ENCODE measurements at places on chromosomes 2 and 18.

- DNase-seq = no peak
Observed at GRCh38 chr18:44098551-44099098, 582.1 kb upstream of the SETBP1 start.

- DNase-seq = no peak
Observed at GRCh38 chr2:234716271-234716670, 219.4 kb upstream of the ARL4C start.

DNA sequence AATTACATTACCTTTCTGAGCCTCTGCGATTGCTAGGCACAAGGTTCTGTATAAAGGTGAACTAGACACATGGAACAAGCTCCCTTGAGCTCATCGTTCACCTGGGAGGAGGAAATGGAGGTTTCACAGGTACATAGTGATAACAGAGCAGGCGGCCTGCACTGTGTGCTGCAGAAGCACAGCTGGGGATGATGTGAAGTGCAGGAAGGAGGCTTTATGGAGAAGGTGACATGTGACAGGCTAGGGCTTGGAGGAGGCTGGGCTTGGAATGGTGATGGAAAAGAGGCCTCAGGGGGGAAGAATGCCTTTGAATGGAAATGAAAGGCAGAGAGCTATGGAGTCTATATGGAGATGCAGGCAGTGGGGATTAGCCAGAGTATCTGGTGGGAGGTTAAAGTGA, 22.9 kb downstream of the MARCHF4 start:
- DNase-seq = no peak

DNA sequence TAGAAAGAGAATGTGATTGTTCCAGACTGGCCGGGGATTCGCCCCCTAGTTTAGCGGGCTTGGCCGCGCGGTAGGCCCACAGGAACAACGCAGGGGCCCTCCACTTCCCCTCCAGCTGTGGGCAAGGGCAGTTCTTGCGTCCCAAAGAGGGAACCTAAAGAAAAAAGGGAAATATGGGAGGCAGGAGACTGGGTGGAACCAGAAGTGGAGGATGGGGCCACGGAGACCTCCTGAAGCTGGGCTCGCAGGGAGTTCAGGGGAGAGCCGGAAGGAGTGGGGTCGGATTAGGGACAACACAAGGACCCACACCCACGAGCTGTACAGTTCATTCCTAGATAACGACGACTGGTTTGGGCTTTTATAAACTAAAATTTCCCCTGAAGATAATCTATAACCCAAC, 18.2 kb downstream of the GNLY start:
- no peak for DNase-seq

GRCh38 chr2:31956312-31956711, 54.5 kb downstream of the MEMO1 start:
- DNase-seq = no peak

DNA sequence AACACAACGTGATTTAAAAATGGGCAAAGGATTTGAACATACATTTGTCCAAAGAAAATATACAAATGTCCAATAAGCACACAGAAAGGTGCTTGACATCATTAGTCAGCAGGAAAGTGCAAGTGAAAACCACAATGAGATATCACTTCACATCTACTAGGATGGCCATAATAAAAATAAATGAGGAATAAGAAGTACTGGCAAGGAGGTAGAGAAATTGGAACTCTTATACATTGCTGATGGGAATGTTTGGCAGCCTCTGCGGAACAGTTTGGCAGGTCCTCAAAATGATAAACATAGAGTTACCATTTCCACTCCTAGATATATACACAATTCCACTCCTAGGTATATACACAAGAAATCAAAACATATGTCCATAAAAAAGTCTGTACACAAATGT, 51.0 kb upstream of the PGAP1 start:
- no peak for DNase-seq

- no peak for DNase-seq
Observed at GRCh38 chr2:95014126-95014708, 11.3 kb upstream of the MAL start.

DNA sequence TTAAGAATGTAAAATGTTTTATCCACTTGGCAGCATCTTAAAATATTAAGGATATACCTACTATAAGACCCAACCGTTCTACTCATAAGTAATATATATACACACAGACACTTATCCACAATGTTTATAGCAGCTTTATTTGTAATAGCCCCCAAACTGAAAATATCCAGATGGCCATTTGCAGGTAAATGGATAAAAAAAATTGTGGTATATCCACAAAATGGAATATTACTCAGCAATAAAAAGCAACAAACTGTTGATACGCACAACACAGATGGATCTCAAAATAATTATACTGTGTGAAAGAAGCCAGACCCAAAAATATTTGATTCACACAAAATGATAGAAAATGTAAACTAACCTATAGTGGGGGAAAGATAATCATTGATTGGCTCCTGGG, 122.0 kb downstream of the ARHGAP28 start:
- no peak for DNase-seq

DNA sequence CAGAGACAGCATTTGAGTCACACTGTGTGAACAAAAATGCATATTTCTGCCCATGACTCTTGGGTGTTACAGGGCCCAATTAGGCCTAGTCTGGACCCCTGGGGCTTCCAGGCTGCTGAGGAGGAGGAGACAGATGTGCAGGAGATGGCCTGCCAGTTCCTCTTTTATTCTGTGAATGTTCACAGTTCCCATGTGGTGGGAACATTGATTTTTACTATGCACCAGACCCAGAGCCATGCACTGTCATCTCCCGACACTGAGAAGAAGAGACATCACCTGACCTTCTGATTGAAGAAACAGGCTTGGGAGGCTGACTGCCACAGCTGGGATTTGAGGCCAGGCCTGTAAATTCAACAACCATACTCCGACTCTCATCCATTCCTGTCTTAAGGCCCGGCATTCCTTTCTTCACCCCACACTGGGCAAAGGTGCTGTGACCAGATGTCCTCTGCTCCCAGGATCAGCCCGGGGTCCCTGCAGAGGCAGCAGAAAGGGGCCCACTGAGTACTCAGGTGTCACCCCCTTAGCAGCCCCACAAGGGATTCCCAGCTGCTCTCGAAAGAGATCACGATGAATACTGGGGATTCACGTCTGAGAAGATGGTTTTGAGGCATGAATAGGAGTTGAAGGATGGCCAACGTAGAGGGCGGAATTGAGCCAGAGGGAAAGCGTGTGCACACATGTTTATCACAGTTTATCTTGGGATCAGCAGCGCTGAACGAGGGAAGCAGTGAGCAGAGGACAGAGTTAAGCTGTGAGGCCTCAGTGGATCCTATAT, 3.6 kb upstream of the TFCP2L1 start:
- no peak for DNase-seq

GRCh38 chr18:64972545-64972944, 778.3 kb upstream of the CDH7 start:
- DNase-seq = no peak

- DNase-seq = no peak
Observed at GRCh38 chr2:160667811-160668210, 174.2 kb upstream of the RBMS1 start.

GRCh38 chr2:129757915-129758783, 221.3 kb upstream of the RAB6C start:
- DNase-seq = no peak

GRCh38 chr18:70072678-70073077, 125.0 kb upstream of the CD226 start:
- DNase-seq = no peak

- DNase-seq = no peak
Observed at GRCh38 chr2:91748902-91749301, 3057.4 kb downstream of the RPIA start.

DNA sequence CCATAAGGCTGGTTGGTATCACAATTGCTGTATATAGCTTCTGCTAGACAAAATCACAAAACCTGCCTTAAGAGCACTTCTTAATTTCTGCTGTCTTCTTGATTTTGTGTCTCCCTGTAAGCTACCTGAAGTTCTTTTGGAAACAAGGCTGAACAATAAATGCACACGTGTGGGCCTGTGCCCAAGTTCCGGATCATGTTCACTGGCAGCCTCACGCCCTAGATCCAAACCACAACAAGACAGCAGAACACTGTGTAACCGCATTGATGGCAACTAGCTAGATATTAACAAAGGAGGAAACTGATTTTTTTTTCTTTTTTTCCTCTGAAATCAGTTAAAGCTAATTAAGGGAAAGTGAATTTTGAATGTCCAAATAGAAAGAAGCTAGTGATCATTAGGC, 81.5 kb upstream of the LYPD6B start:
- DNase-seq = no peak

DNA sequence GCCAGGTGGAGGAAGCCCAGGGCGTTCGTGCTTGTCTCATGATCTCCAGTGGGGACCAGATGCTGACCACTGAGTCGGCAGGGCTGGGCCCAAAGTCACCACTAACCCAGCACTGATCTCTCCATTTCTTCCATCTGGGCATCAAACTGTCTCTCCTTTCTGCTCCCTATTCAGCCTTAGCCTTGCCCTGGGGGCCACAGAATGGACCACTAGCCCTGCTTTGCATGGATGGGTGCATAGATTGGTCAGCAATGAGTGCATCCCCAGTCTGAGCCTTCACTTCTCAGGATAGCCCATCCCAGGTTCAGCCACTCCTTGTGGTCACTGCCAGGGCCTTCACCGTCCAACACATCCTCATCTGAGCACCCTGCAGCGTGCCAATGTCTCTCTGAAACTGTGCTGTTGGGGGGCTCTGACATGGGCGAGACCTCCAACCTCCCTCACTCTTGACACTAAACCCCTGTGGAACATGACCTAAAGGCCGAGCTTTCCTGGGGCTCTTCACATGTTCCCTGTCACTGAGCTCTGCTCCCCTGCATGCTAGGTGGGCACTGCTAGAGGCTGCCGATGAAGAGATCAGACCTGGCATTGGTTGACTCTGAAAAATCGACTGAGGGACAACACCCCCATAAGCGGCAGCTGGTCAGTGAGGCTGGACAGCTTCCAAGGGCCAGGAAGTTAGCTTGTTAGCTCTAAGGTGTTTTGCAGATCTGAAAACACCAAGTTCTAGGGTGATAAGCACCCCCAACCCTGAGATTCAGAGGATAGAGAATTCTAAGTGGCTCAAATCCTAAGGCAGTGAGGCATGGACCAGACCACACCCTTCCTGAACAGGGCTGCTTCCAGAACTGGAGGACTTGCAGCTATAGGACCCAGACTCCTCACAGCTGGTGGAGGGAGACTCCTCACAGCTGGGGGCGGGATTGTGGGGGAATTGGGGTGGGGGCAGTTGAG, 61.7 kb downstream of the HS1BP3 start:
- DNase-seq = peak; percentile 17

GRCh38 chr18:6024745-6025248, 129.5 kb upstream of the TMEM200C start:
- DNase-seq = no peak

DNA sequence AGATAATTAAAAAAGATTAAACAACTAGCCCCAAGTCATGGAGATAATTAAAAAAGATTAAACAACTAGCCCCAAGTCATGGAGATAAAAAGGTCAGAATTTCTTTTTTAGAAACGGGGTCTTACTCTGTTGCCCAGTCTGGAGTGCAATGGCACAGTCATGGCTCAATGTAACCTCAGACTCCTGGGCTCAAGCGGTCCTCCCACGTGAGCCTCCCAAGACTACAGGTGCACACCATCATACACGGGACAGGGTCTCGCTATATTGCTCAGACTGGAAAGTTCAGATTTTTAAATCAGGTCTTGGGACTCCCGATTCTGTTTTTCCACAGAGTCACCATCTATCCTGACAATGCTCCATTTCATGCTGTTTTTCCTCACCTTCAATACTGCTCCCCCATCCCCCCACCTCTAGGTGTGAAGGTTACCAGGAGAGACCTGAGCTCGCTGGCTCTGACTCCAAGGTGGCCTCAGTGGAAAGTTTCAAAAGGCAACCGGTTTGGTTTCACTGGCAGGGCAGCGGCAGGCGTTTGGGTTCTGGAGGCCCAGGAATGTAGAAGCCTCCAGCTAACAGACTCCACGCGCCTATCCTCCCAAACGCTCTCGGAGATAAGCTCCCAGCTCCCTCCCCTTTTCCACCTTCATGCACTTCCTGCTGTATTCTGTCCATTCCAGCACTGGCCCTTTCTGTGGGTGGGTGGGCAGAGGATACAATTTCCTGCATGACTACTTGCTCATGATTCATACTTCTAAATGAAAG, 2.9 kb upstream of the SEMA4C start:
- DNase-seq = no peak

GRCh38 chr2:111898703-111899514, 502 bp downstream of the MERTK start:
- DNase-seq = peak; percentile 51

DNA sequence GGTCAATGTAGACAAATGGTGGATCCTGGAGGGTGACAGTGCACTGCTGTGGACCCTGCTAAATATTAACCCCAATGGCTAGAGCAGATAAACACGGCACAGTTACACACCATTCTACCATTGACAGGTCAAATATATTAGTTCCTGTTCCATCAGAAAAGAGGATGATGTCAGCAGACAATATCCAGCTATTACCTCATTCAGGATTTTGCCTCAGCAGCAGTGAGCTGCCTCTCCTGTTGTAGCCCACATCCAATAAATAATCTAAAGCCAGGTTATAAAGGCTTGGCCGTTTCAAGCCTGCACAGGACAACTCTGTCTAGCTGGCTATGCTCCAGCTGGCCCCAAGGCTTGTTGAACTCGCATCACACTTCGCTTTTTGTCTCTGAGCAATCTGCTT, 31.6 kb upstream of the NETO1 start:
- no peak for DNase-seq

- peak; percentile 44 for DNase-seq
Observed at GRCh38 chr2:206981739-206982340, 42.5 kb downstream of the CPO start.

GRCh38 chr2:101408925-101409324, 21.6 kb upstream of the CREG2 start:
- no peak for DNase-seq

DNA sequence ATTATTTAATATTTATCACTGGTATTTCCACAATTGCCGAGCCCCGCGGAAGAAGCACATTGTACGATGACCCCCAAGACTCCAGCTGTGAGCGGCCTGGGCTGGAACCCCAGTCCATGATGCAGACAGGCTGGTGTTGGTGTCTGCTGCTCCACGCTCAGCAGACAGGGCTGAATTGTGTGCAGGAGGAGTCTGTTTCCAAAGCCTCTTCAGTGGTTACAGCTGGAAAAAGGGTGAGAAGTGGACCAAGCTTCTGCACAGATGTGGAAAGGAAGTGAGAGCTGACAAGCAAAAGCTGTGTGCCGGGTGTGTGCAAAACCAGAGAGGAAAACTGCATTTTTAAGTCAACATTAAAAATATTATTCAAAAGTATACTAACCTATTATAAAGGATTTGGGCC, 500.4 kb downstream of the GALR1 start:
- no peak for DNase-seq

Measured in activated naive CD8-positive, alpha-beta T cell treated with anti-CD3 and anti-CD28 coated beads, Interleukin-2, amount 10 ng/mL, durations not matched to agents 7 days and 5 days (primary cell).